Right lobe of liver (tissue), 6 donors: ENCODE measurements at places on chromosomes 11 and 22. TPM values are rescaled to one million over a fixed set of nuclear protein-coding genes. Genes with fewer than 3 reads are reported as not detected.

- peak; percentile 91 for DNase-seq
These were observed 4.6 kb downstream of the LGALS12 start for GRCh38 chr11:63510360-63511047.

GRCh38 chr11:70014291-70014690 lies 63.8 kb upstream of the ANO1 start:
- no peak for DNase-seq

DNA sequence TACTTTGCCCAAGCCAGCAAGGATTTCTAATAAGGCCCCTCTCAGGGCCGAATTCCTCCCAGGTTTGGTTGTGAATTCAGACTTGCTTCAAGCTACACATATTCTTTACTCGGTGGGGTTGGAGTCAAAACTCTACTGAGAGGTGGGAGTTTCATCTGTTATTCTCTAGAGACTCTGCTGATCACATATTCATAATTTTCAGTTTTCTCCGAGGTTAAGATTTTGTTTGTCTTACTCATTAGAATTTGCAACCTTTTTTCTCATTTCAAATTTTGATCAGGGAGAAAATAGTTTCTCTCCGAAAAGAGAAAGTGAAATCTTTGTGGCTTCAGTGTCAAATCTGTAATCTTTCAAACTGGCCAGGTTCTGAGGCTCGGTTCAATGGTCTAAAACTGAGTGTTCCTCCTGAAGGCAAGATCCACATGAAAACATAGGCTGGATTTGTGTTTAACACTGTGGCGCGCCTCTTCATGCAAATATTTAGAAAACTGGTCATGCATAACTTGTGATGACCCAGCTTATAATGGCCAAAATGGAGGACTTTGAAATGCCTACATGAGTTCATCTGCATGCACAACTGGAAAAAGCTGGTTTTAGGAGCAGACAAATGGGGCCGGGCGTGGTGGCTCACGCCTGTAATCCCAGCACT lies 21.5 kb upstream of the GSTP1 start:
- no peak for DNase-seq

DNA sequence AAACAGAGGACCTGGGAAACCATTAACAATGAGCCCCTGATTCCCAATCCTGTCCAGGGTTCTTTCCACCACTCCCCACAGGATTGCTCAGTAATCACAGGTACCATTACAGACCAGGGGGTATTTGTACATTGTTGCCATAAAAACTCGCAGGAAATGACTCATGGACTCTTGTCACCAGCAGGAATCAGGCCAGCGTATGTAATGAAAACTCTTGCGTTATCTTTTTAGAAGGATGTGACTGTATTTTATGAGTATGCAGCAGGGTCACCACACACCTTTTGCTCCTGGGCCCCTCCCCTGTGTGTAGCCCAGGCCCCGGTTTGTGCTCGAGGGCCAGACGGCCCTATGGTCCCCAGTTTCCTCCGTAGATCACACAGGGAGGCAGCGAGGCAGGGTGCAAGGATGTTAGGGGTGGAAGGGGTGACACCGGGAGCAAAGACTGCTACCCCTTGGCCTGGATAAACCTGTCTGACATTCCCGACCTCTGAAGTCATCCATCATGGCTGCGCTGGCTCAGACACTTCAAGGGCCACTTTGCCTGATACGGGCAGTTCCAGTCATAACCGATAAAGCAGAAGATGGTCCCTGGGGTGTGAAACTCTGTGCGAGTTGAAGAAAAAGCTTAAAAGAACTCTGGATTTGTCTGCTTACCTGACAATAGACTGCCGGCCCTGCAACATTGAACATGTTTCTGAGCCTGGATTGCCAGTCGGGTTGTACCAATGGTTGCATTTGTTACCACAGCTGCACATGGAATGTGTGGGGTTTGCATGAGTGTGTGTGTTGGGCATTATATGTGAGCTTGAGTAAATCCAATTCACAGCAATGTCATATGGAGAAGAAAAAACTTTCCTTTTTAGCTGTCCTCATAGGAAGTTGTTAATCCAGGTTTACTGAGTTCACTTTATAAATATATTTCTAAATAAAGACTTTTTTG lies 56.9 kb downstream of the MICAL2 start:
- DNase-seq = no peak

DNA sequence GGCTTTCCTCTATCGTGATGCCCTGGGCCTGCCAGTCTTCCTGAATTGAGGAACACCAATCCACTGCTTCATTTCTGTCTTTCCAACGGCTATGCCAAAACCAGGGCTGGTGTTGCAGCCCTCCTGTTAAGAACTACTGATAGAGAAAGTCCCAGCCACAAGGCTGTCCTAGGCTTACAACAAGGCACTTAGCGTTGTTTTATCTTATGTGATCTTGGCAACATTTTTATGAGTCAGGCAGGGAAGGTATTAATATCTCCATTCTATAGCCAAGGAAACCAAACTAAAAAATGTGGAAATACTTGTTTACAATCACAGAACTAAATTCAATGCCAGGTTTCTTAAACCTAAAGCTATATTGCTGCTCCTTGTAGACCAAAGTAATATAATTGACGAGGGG lies 89.9 kb upstream of the AMOTL1 start:
- no peak for DNase-seq

- DNase-seq = no peak
These were observed 7.9 kb downstream of the CTR9 start for GRCh38 chr11:10758957-10759356.

STK33 gene
- not detected for total RNA-seq

PATE2 gene
- total RNA-seq = not detected

DNA sequence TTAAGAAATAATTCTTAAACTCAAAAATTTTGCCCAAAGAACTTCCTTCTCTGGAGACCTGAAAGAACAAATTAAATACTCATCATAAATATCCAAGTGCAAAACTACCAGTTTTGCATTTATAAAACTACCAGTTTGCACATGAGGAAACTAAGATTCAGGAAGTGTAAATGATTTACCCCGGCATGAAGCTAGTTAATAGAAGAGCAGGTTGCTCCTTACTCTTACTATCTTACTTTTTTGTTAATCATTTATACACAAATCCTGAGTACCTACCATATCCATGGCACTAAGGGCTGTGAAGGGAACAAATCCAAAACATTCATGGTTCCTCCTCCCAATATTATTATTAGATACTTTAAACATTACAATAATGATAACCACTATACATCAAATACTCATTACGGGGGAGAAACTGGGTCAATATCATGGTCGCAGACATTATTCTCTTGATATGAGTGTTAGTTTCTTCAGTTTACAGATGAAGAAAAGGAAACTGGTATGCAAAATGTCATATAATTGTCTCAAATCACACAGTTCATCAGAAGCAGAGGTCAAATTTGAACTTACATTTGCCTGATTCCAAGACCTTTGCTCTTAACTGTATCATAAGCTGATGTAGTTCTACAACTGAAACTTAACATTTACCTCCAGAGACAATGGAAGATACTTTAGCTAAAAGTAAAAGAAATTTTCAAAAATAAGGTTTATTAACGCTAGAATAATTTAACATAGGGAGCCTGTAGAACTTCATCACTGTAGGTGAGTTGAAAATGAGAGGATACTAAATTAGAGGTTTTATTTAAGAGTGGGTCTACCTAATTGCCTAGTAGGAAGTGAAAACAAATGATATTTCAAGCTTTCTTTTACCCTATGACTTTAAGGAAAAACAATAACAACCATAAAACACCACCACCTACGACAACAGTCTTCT lies 74.5 kb downstream of the FAM76B start:
- DNase-seq = no peak

VPREB3 gene
- total RNA-seq = 2.1 TPM

DNA sequence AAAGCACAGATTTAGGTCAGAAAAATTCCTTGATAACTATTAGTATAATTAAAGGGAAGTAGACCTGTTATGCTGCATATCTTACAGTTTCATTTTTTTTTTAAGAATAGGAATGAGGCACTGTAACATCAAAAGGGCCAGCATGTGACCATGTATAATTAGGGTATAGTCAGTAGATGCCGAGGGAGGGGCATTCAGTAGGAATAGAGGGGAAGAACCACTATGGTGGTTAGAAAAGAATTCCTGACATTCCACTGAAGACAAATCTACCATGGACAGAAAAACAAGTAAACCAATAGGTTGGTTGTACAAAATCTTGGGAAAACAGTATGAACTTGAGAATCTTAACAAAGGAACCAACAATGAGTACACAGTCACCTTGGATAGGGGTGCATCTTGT lies 78.4 kb upstream of the CCDC179 start:
- no peak for DNase-seq

CLMP gene
- 0.71 TPM for total RNA-seq

UQCR10 gene
- total RNA-seq = 61.0 TPM

GRCh38 chr22:45104313-45104712 lies 59.4 kb upstream of the NUP50 start:
- DNase-seq = no peak

CECR2 gene
- 4.9 TPM for total RNA-seq

OR4A16 gene
- total RNA-seq = not detected

- DNase-seq = peak; percentile 14
These were observed 165.2 kb downstream of the PKNOX2 start for GRCh38 chr11:125329786-125330185.
